ENCODE measurements at places on chromosomes 1 and 21.

- DNase-seq: no peak
These were observed 122.8 kb downstream of the GALNT2 start for GRCh38 chr1:230189824-230190223.

DNA sequence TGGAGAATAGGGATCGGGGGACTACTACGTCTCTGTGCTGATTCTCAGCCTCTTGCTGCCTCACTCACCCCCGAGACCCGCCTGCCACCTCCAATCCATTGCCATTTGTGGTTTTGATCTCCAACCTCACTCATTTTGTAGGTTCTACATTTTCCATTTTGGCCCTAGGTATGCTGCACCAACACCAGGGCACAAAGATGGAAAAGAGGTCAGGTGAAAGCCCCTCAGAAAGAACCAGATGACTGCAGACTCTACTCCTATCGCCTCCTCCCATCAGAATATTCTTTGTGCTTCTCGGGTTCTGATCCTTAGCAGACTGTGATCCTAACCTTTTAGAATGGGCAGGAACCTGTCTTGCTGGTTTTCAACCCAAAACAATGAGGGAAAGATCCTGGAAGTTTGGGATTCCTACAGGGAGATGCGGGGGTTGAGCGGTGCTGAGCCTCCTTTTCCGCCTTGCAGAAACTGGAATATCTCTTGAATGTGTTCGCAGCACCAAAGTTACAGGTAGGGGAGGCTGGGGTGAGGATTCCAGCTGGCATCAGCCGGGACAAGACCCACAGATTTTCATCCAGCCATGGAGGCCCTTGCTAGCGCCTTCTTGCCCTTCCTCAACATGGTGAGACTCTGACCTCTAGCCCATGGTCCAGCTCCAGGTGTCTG is 53.1 kb downstream of the RHBG start:
- DNase-seq: no peak

GRCh38 chr1:204278958-204279357 is 65.2 kb upstream of the GOLT1A start:
- no peak for DNase-seq

- DNase-seq: no peak
These were observed 66.9 kb downstream of the C1orf185 start for GRCh38 chr1:51168936-51169335.

DNA sequence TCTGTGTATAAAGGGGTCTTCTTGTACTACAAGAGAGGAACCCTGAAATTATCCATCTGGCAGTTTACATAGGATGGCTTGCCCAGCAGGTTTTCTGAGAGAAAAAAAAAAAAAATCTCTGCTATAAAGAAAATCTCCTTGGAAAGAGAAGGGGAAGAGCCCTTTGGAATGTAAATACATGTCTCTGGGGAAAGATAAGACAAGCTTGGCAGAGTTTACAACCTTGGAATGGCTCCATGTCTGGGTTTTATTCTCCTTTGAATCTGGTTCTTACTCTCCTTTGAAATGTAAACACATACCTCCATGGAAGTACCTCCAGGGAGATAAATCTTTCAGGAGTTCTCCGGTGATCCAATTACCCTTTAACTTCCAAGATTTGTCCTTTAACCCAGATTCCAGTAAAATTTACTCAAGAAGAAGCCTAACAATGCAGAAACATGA is 45.1 kb upstream of the DNAH14 start:
- DNase-seq: peak; percentile 46
